ENCODE measurements at places on chromosomes 2 and 18.

DNA sequence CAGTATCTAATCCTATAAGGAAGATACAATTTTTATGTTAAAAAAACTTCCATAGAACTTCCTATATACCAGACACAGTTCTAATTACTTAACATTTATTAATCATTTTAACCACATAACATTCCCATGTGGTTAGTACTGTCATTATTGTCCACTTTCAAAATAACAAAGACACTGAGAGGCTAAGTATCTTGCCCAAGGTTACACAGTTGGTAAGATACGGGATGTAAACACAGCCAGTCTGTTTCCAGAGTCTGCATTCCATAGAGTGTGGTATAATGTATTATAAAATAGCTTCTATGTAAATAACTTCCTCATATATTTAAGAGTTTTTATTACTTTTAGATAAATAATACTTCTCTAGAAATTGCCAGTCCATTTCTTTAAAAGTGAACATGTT is 383.3 kb upstream of the ETAA1 start:
- no peak for DNase-seq

GRCh38 chr18:73511771-73512503 is 635.7 kb downstream of the FBXO15 start:
- no peak for DNase-seq

DNA sequence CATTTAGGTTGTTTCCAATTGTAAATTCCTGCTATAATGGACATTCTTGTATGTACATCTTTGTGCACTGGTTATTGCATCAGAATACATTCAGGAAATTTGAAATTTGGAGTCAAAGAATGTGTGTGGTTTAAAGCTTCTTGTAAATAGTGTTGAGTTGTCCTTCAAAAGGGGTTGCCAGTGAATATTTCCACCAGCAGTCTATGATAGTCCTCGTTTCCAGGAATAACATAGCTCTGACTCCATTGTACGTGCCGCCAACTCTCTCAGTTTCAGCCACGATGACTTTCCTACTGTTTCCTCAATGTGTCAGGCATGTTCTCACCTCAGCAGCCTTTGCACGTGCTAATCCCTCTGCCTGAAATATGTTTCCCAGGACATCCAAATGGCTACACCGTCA is 10.9 kb upstream of the HS6ST1 start:
- no peak for DNase-seq

DNA sequence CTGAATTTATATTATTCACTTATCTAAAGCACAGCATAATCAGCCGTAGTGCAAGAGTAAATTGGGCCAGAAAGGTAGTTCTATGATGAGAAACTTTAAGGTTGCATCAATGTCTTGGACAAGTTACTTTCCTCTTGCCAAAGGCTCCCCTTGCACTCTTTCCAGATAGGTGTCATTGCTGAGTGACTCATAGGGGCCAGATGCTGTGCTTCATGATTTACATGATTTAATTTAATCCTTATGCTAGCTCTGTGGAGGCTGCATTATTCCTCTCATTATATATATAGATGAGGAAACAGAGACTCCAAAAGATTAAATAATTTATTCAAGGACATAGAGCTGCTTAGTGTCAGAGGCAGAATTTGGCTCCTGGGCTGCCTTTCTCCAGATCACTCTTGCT is 5.0 kb downstream of the CFAP221 start:
- DNase-seq: no peak

DNA sequence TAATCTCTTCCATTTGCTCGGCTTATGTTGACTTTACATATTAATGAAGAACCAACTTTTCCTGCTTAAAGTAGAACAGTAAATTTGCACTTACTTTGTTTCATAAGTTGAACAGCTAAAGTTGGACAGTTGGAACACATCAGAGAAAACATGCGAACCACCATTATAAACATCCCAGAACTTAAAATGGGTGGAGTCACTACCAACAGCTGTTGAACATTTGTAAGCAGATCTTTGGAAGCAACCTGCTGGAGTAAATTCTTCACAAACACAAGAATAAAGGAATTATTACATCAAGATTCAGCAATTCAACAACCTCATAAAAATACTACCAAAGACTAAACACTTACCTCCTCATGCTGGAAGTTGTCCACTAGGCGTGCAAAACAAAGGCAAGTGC is 96.4 kb upstream of the DNER start:
- no peak for DNase-seq

All from activated T-helper 1 cell treated with Interleukin-2 at 50 U/mL for 16 hours (primary cell).